Hematopoietic multipotent progenitor cell treated with erythropoietin and hydrocortisone succinate and interleukin-3 and kit ligand, for 17 days (in vitro differentiated cells): ENCODE measurements at places on chromosomes 2 and 18.

DNA sequence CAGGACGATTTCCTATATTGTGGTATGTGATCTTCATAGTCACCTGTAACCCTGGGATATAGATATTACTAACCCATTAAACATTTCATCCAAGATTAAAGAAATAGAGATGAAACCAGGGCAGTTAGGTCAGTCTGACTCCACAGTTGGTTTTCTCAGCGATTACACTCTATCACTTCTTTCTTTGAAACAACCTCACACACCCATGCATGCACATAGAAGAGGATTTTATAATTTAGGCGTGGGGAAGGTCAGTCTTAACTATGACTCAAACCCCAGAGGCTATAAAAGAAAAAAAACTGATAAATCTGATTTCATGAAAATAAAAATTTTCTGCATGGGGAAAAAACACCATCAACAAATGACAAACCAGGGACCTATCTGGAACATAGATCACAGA, 54.2 kb downstream of the BCL2 start:
- DNase-seq: no peak

DNA sequence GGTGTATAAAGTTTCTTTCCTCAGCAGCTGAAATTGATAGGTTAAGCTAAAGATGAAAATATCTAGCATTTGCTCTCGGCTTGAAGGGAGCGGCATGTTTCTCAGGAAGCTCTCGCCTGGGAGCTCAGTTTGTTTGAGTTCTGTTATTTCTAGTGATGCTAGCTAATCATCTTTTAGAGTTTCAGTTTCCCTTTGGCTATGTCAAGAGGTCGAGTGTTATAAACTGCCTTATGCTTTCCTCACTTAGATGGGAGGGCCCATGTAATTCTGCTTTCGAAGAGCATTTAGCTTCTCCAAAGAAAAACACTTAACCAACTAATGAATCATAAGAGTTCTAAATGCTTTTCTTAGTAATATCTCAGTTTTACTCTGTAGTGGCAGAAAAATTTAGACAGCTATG, 33.6 kb downstream of the PLCL1 start:
- DNase-seq: no peak

- no peak for DNase-seq
Observed at GRCh38 chr2:148300544-148300943, 279.7 kb downstream of the MBD5 start.

GRCh38 chr18:58511306-58511705, 117.6 kb downstream of the ALPK2 start:
- DNase-seq: no peak

DNA sequence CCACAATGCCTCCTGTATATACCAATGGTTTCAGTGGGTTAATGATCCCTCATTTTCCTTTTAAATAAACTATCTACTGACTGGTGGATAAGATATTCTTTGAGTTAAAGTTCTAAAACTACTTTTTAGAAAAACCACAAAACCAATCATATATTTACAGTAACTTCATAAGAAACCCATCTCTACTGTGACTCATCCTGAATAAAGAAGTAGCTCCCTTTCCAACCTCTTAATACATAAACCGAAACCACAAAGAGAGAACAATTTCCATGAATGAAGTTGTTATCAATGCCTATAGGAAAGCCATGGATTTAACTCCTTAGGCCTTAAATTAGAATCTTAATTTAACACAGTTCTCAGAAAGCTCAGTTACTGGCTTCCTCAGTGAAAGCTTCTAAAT, 227.0 kb upstream of the SMAD7 start:
- no peak for DNase-seq
